Breast epithelium (tissue), 4 donors: ENCODE measurements at places on chromosomes 1 and 21.

DNA sequence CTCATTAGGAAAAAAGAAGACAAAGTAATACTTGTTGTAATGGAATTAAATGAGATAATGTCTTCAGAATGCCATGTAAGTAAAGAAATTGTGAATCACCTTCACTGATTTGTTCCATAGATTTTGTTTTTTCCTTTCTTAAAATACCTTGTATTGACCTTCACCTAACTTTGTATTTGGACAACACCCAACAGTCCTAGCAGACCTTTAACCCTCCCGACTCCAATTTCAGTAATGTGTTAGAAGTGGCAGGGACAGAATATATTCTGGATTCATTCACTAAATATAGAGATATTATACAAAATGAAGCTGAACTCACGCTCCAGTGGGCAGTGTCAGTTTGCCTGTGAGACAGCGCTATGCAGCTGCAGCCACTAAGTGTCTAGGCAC, 57.9 kb downstream of the UCK2 start:
- peak overlapping the region; percentile 85 for H3K27ac ChIP-seq
- DNase-seq = no peak
- H3K27me3 ChIP-seq = no peaks in the 10 kb centered on the region
- no peak overlapping the region for H3K4me3 ChIP-seq

GRCh38 chr1:101187297-101187696, 49.5 kb upstream of the S1PR1 start:
- no peaks in the 10 kb centered on the region for H3K27me3 ChIP-seq
- no peak overlapping the region for H3K4me3 ChIP-seq

DNA sequence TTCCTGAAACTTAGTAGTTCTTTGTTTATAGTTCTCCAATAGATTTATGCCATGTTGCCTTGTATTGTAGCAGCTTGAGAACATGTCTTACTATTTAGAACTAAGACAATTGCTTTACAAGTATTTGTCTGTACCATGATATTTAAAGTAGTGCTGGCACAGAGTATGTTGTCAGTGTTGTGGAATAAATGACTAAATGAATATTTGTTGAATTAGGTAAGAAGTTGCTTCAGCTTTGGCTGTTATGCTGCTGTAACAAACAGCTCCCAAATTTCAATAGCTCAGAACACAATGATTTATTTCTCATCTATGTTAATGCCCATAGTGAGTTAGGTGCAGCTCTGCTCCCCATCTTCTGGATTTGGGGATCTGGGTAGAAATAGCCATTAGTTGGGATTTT, 90.2 kb upstream of the VCAM1 start:
- no peaks in the 10 kb centered on the region for H3K4me1 ChIP-seq
- no peak overlapping the region for H3K4me3 ChIP-seq
- no peak for DNase-seq
- no peaks in the 10 kb centered on the region for H3K27me3 ChIP-seq

DNA sequence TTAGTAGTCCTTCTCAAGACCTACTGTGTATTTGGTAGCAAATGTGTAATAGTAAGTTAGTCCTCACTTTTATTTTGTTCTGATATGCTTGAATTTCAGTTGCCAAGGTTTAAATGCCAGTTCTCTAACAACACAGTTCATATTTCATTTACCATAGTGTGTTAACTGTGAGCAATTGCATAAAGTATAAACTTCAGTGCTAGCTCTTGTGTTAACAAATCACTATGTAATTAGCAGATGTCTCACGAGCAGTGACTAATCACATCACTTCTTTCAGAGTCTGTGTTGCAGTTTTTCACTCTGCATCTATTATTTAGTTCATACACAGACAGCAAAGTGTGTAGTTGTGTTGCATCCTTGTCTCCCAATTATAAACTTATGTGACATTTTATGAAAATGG, 47.8 kb downstream of the ZMYM4 start:
- no peak overlapping the region for H3K4me3 ChIP-seq
- DNase-seq = no peak
- H3K36me3 ChIP-seq = no peaks in the 10 kb centered on the region
- H3K27ac ChIP-seq = no peak overlapping the region

DNA sequence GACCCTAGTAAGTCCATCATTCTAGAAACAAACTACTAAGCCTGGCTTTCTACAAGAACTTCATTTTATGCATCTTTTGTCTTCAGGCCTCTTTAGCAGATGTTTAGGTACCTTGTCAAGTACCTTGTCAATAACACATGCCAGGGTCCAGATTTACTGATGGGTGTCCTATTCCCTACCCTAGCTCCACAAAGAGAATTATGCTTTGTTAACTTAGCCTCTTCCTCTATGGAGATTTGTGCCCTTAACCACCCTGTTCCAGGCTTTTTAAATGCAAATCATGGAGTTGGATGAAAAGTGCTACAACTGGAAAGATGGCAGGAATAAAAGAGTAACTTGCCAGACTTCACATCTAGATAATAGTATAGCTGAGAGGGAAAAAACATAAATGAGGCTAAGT, 42.7 kb downstream of the SPATA46 start:
- H3K27ac ChIP-seq = no peak overlapping the region
- H3K36me3 ChIP-seq = no peaks in the 10 kb centered on the region
- no peak overlapping the region for H3K4me3 ChIP-seq
- DNase-seq = no peak

DNA sequence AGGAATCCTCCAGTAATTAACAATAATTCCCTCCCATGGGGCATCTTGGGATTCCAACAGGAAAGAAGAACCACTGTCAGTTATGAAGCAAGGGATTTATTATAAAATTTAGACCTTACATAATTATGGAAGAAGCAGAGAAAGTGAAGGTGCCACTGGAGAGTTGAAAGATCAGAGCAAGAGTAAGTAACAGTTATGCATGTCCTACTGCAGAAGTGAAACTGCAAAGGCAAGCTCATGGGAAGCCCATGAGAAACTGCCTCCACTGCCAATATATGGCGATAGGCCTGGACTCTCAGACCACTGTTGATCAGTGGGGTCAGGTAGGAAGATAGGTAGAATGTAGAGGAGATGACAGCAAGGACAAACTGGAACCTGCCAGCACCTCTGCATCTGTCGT, 123.6 kb upstream of the ZNF648 start:
- H3K27me3 ChIP-seq = no peaks in the 10 kb centered on the region
- no peaks in the 10 kb centered on the region for H3K36me3 ChIP-seq
- no peak overlapping the region for H3K27ac ChIP-seq
- no peak for DNase-seq
- H3K4me3 ChIP-seq = no peak overlapping the region

GRCh38 chr1:27341525-27342252, at the start of gene SYTL1:
SYTL1 (plus strand) TSS chr1:27342022; CDS start chr1:27345335, 3,313 bp downstream.
- H3K4me1 ChIP-seq = peaks cover 3% of the 10 kb centered on the region
- peak; percentile 70 for DNase-seq
- no peak within 1 kb of the TSS for H3K4me3 ChIP-seq
